ENCODE measurements at places on chromosomes 4 and X.
A peak's percentile ranks its signal among the peaks of the same experiment; 100 is the strongest.

GRCh38 chr4:3066836-3067400 is 7.4 kb downstream of the HTT-AS start:
- DNase-seq = no peak

DNA sequence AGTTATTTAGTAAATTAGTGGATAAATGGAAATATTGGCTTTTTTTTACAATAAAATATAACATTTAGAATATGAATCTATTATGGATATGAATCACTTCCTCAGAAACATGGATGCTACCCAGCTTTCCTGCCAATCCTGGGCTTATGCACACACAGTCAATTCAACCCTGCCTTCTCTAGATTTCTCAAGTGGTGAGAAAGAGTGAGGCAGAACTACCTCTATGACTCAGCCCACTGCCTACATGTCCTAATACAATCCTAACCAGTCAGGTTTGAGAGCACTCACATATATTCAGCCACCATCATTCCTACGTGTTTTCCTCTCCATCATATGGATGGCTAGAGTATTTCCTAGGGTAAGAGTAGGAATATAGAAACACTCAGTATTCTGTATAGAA is 91.1 kb upstream of the ANKRD50 start:
- DNase-seq = no peak

- no peak for DNase-seq
These were observed 4.6 kb downstream of the CASP6 start for GRCh38 chr4:109698656-109699055.

GRCh38 chr4:3363411-3364141 is 70.8 kb downstream of the RGS12 start:
- DNase-seq = no peak

DNA sequence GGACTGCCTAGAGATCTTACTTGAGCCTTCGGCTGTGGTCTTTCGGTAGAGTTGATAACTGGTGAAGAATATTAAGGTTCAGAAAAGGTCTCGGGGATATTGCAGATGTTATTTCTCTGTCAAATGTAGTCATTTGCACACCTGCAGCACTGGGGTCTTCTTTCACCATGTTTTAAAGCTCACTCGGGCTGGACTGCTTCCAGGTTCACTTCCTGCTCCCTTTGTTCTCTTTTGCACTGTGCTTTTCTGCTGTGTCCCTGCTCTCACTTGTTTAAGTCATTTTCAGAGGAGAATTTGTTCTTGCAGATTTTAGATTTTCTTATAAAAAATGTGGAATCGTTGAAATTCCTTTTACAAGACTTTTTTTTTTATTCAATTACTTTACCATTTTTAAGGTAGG is 68.5 kb downstream of the BMPR1B start:
- DNase-seq = no peak

GRCh38 chr4:73450398-73451004 is 14.5 kb downstream of the AFP start:
- DNase-seq = no peak

GRCh38 chrX:30979271-30979670 is 90.2 kb upstream of the TAB3 start:
- DNase-seq = no peak

DNA sequence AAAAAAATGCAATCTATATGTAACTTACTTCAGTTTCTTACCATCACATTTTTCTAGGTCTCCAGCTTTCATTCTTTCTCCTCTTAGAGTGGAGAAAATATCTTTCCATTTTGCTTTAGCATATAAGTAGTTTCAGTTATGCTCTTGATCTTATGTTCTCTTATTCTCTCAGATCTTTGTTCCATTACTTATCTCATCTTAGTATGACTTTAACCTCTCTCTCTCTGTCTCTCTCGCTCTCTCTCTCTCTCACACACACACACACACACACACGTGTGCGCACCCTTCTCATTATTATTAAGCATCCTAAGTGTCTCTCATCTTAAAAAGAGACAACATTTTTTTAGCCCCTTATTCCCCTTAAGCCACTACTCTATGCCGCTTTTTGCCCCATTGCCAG is 92.8 kb downstream of the FAAH2 start:
- no peak for DNase-seq

DNA sequence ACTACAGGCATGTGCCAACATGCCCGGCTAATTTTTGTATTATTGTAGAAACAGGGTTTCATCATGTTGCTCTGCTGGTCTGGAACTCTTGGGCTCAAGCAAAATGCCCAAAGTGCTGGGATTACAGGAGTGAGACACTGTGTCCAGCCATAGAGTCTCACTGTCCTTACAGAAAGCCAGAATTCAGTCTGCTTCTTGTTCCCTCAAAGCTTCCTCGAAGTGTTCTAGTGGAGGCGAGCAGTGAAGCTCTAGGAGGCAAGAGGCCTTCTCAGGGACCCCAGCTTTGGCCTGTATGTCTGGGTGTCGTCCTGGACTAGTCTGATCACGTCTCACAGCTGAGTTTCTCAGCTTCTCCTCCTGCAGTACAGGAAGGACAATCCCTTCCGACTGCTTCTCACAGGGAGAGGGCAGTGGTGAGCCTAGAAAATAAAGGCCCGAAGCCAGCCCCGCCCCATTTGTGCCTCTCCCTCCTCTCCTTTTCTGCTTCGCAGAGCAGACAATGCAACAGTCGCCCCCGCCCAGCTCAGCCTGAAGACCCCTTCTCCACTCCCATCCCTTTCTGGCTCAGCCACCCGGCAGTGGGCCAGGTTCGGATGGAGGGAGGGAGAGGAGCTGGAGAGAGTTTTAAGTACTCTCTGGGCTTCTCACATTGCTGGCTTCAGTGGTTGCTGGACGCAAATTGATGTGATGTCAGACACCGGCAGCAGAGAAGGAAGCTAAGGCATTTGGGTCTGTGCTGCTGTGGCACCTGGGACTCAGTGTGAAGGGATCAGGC is 11.1 kb upstream of the FAM3A start:
- DNase-seq = no peak

DNA sequence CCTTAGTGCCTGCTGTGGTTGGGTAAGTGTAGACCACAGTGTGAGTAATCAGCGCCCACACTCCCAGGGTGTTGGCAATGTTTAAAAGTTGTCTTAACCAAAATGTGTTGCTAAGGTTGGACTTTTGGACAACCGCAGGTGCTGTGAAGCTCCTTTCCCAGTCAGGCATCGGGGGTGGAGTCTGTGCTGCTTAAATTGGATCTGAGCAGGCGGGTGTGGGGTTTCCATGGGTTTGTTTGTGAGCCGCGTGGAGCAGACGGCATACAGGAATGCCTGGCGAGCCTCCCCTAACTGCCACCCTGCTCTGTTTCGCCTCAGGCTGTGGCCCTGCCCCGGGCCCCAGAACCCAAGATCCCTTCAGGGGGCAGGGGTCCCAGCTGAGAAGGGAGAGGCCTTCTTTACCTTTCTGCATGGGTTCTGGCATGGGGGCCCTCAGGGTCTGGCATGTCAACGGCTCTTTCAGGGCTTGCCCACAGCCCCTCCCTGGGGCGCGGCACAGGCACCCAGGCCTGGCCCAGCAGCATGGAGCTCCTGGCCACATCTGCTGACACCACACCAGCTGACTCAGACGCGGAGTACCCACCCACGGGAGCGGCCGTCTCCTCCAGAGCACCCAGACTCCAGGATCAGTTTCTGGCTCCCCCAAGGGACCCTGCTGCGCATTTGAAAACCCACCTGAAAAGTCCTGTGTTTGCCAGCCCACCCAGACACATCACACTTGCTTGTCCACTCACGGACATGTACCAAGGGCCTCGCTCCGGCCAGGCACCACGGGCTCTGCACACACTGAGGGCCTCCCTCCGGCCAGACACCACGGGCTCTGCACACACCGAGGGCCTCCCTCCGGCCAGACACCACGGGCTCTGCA is 5.1 kb upstream of the SPON2 start:
- DNase-seq = no peak

- DNase-seq = no peak
These were observed 81.8 kb upstream of the KIT start for GRCh38 chr4:54575919-54576318.

GRCh38 chrX:97931586-97931985 is 1047.9 kb downstream of the RPA4 start:
- DNase-seq = no peak

DNA sequence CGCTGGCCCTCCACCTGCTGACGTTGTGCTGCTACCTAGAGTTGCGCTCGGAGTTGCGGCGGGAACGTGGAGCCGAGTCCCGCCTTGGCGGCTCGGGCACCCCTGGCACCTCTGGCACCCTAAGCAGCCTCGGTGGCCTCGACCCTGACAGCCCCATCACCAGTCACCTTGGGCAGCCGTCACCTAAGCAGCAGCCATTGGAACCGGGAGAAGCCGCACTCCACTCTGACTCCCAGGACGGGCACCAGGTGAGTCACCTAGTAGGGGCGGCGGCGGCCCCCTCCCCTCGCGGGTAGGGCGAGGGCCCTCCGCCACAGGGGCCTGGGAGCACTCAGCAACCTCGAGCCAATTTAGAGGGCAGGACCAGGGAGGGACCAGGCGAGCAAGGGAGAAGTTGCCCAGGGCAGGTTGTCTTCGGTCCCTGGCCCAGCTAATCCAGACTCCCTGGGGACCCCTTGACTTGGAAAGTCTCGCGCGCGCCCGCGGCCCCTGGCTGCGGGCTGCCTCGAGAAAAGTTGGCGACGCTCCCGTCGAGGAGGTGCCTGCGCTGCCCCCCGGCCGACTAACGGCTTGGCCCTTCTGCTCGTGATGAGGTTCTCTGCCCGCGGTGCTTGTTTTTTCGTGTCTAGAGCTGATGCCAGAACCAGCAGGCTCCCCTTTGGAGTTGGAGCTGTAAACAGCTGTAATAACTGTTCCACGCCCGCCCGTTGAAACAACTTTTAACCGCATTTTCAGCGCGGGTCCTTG is 717 bp downstream of the EDA start:
- no peak for DNase-seq

GRCh38 chr4:88382621-88383020 is 4.0 kb downstream of the HERC6 start:
- peak; percentile 29 for DNase-seq

DNA sequence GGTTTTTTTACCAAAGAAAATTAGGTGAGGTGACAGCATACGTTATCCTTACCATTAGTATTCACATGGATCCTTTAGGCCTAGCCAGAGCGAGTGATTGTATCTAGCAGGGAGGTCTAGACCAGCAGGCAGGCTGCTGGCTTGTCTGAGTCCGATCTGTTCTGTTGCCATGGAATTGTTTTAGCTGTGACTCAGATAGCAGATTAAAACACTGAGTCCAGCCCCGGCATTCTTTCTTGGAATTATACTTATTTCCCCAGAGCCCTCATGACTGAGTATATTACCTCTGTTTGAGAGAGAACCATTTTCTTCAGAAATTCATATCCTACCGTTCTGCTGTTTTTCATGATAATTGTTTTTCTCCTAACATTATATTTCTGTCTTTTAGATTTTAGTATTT is 37.4 kb downstream of the OCRL start:
- no peak for DNase-seq

GRCh38 chr4:150315691-150316090 is 237.4 kb downstream of the DCLK2 start:
- no peak for DNase-seq

GRCh38 chr4:137664046-137664387 is 131.7 kb upstream of the PCDH18 start:
- DNase-seq = no peak

GRCh38 chr4:179399054-179399782 is 1957.0 kb upstream of the AGA start:
- DNase-seq = no peak

DNA sequence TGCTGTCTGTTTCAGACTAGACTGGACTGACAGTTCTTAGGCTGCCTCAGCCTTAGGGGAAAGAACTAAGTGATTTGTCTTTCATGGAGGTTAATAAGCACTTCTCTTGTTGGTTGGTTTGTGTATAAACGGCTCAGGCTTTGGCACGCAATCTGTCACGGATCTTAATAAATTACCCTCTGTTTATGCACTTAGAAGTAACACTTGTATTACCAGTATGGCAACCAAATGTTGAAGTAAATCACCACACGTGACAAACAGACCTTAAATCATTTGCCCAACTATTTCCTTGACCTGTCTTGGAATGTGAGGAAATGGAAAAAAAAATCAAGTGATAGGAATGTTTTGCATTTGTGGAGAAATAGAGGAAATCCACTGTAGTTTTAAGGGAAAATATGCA is 69.9 kb downstream of the TEX13A start:
- DNase-seq = no peak

DNA sequence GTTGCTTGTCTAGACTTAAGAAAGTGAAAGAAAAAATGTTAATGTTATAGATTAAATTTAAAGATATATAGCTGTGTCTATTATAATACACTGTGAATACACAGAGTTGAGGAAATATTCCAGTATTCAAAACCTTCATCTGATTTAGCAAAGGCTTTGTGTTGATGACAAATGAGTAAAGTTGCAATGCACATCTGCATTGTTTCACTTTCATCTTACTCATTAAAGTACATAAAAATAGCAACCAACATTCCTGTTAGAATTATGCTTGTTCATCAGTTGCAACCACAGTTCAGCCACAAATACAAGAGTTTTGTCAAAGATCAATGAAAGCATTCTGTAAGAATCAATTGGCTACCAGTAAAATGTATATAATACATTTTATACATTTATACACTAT is 346.4 kb upstream of the SLC7A11 start:
- no peak for DNase-seq

- no peak for DNase-seq
These were observed 82.8 kb upstream of the VEGFC start for GRCh38 chr4:176875446-176875930.

GRCh38 chr4:1315306-1315705 is 25.6 kb downstream of the MAEA start:
- no peak for DNase-seq

DNA sequence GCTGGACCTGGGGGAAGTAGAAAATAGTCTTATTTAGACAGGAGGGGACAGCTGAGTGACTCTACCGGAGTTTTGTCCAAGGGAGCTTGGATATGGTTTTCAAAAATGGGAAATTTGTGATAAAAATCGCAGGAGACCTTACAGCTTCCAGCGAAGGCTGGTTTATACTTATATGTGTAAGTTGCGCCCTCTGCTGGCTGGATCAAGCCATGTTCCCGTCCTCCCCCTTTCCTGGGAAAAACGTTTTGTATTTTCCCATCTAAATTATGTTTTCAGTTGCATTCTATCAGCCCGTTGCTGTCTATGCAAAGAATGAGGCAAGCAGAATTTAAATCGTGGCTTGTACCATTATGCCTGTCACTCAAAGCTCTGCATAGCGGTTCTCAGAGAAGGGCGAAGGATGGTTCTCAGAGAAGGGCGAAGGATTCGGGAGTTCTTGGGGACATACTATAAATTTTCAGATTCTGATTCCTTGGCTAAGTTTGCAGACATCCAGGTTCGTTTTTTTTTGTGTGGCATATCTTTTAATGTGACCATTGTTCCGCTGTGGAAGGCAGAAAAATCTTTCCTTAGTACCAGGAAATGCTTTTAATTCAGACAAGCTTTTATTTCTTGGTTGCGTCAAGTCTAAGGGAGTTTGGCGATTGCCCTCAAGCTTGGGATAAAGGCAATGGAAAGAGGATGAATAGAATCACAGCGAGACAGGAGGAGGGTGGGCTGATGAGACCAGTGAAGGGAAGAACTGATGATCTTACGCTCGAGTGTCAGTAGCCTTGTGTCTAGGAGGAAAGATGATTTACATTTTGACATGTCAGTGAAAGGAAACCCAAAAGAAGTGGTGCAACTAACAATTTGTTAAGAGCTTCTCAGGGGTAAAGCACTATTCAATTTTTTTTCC is 128.5 kb upstream of the ARX start:
- DNase-seq = peak; percentile 11

- no peak for DNase-seq
These were observed 102.5 kb downstream of the LUZP4 start for GRCh38 chrX:115392031-115392430.

GRCh38 chrX:15170927-15171326 is 99.0 kb downstream of the ASB9 start:
- no peak for DNase-seq

- no peak for DNase-seq
These were observed 2.2 kb upstream of the FAM114A1 start for GRCh38 chr4:38865445-38865844.

- DNase-seq = no peak
These were observed 419 bp downstream of the ADD1 start for GRCh38 chr4:2843941-2844584.
